Natural killer cell (primary cell): ENCODE measurements at places on chromosomes 2 and 18. TPM values are rescaled to one million over a fixed set of nuclear protein-coding genes. Genes with fewer than 3 reads are reported as not detected.

- no peak for DNase-seq
Measured at GRCh38 chr2:199279146-199279545, 178.6 kb downstream of the SATB2 start.

DNA sequence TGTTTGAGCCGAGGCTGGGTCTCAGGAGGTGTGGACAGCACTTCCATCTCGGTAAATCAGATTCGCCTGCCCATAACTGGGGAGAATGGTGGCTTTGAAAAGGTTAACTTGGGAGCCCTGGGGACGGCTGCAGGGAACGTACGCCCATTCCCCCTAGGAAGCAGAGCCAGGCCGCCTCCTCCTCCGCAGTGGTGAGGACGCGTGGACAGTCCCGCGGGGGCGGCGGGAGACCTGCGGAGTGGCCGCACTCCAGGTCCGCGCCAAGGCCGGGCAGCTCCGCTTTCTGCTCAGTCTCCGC, 845 bp upstream of the MYCN start:
- no peak for DNase-seq

DNA sequence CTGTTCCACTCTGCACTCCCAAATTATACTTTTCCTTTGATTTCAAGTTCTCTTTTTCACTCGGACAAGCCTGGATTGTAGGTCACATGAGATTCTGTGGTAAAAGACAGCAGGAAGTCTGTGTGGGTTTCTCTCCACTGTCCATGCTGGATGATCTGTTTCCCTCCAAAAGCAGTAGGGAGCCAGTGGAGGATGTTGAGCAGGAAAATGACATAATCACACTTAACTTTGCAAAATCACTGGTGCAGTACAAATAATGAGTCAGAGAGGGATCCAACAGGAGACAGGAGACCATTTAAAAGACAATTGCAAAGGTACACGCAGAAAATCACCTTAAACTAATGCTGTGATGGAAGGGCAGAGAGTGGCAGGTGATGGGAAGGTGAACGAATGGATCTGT, 301.3 kb downstream of the ZNF407 start:
- no peak for DNase-seq

DNA sequence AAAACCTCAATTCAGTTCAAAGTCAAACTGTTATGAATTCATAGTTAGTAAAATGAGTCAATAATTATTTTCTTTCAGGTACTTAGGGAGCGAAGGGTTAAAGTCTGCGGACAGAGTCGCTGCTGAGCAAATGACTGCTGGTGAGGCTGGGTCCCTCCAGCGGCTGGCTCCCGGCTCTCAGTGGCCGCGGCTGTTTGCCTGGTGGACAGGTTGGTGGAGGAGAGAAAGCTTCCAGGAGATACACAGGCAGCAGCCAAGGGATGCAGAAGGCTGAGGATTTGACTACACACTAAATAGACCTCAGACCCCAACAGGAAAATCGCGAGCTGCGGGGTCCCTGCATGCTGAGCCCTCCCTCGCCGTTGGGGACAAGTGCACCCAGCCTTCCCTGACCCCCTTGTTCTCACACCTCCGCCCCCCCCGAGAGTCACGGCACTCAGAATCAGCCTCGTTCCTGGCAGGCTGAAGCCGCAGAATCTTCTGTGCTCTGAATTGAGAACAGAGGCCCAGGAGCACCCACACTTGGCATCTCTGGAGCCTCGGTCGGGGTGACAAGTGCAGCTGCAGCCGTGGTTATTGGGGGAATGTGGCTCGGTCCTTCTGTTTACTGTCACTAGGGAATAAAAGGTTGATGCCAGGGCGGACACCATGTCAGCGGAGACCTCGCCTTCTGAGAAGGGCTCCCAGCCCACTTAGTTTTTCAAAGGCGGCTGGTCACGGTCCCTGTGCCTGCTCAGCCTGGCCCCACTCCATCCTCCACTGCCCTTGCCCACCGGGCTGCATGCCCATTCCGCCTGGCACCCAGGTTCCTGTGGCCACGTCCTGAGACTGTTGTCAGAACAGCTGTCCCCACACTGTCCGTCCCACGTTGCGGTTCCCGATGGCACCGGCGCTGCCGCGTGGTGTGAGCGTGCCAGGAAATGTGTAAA, 74.0 kb downstream of the SLC66A2 start:
- DNase-seq, result no peak

DNA sequence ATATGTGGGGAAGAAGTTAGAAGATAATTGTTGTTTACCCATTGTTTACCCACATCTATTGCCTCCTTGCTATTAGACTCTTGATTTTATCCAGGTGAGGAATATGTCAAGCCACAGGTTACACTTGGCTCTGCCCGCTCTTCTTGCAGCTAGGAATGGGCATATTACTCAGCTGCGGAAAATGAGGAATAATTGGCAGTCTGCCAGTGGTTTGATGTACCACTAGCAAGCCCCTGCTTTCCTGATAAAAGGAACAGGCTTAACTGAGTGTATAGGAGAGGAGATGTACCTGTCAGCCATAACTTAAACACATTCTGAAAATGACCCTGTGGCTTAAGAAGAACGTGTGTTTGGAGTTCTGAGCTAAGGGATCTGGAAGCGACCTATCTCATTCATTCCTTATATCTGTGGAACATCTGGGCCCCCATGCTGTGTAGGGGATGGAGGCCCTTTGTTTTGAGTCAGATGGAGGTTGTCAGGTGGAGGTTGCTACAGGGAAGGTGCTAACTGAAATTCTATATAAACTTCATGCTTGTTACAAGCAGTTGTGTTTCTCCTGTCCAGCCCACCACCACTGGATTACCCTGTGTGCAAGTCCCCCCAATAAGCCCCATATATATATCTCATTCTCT, 4.6 kb upstream of the FMNL2 start:
- no peak for DNase-seq

GRCh38 chr18:35422237-35422636, 45.1 kb upstream of the ZNF396 start:
- no peak for DNase-seq

DNA sequence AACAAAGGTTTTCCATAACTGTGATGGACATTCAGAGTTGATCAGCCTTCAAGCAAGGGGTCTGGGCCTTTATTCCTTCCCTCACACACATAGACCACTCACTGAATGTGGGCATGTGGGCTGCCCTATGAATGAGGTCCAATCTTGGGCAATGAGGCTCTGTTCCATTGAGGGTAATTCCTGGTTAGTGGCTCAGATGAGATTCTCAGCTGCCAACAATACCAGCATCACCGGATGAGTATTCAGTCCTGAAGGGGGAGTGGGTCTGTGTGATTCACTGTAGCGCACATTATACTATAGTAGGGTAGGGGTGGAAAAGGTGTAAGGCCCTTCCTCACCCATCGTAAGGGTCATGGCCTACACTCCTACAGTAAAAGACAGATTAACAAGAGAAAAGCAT, 9.9 kb upstream of the PARD3B start:
- no peak for DNase-seq

GRCh38 chr2:74424139-74424992, 2.8 kb downstream of the WDR54 start:
- no peak for DNase-seq

GRCh38 chr18:62717169-62717924, 2.0 kb downstream of the PHLPP1 start:
- peak; percentile 71 for DNase-seq

- no peak for DNase-seq
Measured at GRCh38 chr2:157291018-157291417, 33.5 kb downstream of the GALNT5 start.

DNA sequence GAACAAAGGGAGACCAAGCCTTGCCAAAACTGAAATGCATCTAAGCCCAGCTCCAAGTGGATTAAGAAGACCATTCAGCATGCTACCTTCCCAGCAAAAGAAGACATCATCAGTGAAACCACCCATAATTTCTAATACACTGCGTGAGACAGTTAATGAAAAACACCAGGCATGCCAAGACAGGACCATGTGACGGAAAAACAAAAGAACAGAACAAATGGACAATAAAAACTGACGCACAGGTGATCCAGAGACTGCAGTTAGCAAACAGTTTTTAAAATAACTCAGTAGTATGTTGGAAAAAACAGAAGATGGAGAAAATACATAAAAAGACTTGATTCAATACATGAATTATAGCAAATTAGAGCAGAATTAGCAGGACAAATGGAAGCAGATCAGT, 15.3 kb downstream of the FAM168B start:
- DNase-seq, result no peak

DNA sequence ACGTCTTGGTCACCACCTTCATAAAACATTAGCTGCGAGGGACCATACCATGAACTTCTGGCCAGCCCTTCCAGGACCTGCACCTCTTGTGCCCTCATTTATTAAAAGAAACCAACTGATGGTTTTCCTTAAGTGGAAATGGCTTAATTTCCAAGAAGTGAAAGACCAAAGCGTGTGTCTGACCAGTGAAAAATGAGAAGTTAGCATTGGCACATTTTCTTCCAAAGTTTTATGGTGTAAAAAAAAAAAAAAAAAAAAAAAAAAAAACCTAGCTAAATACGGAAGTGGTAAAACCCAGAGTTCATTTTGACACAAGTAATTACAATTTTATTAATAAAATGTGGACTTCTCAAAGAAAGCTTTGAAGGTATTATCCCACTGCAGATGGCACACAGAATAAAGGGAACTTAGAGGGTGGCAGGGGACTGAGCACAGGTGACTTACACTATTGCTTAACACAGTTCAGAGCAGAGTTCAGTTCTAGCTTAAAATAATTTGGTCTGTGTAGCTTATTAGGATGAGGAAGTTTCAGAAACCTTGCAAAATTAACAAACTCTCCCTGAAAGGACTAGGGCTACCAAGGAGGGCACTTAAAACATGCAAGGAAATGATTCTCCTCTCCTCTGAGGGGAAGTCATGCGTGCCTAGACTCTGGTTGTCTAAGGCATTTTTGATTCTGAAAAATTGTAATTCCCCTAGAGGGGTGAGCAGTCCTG, 42.2 kb upstream of the EPG5 start:
- no peak for DNase-seq

GRCh38 chr2:100818606-100819369, 1.2 kb upstream of the NPAS2 start:
- DNase-seq, result peak; percentile 25

GRCh38 chr18:4077721-4078120, 377.4 kb downstream of the DLGAP1 start:
- no peak for DNase-seq

GRCh38 chr18:48422947-48423378, 13.8 kb upstream of the ZBTB7C start:
- no peak for DNase-seq

DNA sequence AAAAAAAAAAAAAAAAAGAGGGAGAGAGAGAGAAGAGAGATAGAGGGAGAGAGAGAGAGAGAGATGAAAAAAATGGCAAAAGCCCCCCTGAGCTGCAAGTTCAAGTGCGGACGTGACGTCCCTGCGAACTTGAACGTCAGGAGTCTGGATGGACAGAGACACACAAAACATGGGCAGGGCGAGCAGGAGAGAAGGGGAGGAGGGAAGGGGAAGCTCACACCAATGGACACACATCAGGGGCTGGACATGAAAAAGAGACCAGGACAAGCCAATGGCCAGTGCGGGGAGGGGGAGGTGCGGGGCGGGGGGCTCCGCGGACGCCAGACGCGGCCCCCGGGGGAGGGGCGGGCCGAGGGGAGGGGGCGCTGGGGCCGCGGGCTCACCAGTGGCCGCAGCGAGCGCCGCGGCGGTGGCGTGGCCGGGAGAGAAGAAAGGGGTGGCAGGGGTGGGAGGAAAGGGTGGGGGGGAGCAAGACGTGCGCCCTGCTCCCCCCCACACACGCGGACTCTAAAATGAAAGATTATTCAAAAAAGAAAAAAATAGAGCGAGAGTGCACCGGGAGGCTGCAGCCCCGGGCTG, at the start of gene BCL11A:
BCL11A (minus strand) TSS at position 160 of the 579 bp plus-strand sequence. CDS start 384 bp downstream, outside the sequence.
- no peak for DNase-seq

- DNase-seq, result no peak
Measured at GRCh38 chr2:83233326-83233725, 1225.8 kb downstream of the SUCLG1 start.

DNA sequence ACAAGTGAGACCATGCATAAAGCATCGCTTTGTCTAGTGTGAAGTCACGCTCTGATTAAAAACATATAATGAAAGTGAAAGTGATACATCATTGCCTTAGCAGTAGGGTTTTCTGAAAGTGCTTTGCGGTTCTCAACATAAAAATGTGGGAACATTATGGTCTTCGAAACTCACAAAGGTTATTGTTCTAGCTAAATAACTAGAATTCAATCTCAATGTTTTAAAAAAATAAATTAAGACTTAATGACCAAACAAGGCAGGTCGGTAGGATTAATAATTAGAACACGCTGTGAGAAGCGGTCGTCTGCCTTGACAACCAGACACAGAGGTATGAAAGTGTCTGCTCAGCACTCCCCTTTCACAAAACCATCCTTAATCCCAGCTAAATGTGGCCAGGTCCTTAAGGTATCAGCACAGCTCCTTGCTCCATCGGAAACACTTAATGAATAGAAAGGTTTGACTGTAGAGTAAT, 42.2 kb downstream of the KLHL14 start:
- no peak for DNase-seq

DNA sequence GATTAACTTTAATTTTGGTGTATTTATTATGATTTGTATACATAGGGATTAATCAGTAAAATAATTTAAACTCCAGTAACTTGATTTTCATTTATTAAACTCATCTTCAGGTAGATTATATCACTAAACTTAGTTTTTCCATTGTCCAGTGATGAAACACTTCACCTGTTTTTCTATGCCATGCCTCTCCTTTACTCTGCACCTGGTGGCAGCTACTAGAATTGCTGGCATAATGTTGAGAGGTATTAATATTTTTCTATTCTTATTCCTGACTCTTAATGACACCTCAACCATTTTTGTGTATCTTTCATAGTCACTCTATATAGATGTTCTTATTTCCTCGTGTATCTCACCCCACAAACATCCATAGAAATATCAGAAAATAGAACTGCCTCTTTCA, 940.3 kb upstream of the CRIM1 start:
- no peak for DNase-seq

DNA sequence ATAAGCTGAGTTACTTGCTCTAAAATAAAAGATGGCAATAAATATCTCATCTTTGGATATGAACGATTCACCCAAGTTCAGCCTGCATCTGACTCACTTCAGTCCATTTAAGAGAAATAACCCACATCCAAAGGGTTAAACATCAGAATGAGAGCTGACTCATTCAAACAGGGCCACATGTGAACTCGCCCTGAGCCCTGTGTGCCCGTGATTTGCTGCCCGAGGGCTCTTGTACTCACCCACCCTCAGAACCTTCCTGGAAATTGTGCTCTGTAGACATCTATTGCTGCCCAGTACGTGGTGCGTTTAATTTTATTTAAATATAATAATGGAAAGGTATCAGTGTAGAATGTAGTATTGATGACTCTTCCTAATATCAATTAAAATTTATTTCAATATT, 66.9 kb upstream of the RBM44 start:
- peak; percentile 31 for DNase-seq

- no peak for DNase-seq
Measured at GRCh38 chr2:176483901-176484568, 214.8 kb downstream of the MTX2 start.

Gene CCDC68
- not detected for total RNA-seq

Gene PMS1
- 28.9 TPM for total RNA-seq

Gene SMCHD1
- total RNA-seq, result 203 TPM

Gene EPAS1
- total RNA-seq, result 3.6 TPM

Gene NABP1
- total RNA-seq, result 45.7 TPM

Gene STARD6
- not detected for total RNA-seq

Gene RPRM
- not detected for total RNA-seq

Gene RNPEPL1
- total RNA-seq, result 145 TPM
